Stimulated activated CD4-positive, alpha-beta T cell treated with anti-CD3 and anti-CD28 coated beads, Interleukin-4, amount 100 ng/mL, for 4 hours (primary cell): ENCODE measurements at places on chromosomes 1 and 21.
A peak's percentile ranks its signal among the peaks of the same experiment; 100 is the strongest.

GRCh38 chr1:22836850-22837249, 126.2 kb downstream of the EPHB2 start:
- DNase-seq = no peak

GRCh38 chr1:180911640-180912191, 981 bp upstream of the KIAA1614 start:
- no peak for DNase-seq

GRCh38 chr1:39592069-39592468, 15.5 kb upstream of the PABPC4 start:
- DNase-seq = no peak

GRCh38 chr1:231828182-231828920, 201.8 kb downstream of the DISC1 start:
- DNase-seq = no peak

DNA sequence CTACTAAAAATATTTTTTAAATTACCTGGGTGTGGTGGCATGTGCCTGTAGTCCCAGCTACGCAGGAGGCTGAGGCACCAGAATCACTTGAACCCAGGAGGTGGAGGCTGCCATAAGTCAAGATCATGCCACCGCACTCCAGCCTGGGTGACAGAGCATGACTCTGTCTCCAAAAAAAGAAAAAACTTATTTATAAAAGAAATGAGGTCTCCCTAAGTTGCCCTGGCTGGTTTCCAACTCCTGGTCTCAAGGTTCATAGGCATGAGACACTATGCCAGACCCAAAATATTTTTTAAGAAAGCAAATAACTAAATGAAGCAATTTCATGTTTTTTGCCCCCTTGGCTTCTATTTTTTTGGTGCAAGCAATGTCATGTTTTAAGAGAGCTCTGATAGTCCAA, 32.9 kb downstream of the EIF4G3 start:
- no peak for DNase-seq

GRCh38 chr1:31815752-31816500, at the start of gene SPOCD1:
Gene SPOCD1, minus strand, starts transcription at chr1:31816022. Its CDS starts 689 bp downstream, at chr1:31815333.
- DNase-seq = peak; percentile 81

DNA sequence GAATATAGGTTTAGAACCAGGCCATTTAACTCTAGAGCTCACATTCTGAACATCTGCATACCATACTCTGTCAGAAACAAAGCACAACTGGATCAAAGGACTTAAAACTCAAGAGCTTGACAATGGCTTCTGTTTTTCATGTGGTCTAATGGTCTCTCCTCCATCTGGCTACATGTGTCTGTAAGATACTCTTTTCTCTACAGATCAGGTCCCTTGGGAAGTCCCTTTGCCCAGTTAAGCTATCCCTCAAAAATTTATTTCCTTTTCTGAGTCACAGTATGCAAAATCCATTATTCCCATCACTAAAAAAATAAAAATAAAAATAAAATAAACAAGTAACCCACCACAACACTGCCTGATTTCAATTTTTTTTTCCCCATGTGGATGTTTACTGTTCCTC, 357.0 kb upstream of the PRMT6 start:
- DNase-seq = no peak

DNA sequence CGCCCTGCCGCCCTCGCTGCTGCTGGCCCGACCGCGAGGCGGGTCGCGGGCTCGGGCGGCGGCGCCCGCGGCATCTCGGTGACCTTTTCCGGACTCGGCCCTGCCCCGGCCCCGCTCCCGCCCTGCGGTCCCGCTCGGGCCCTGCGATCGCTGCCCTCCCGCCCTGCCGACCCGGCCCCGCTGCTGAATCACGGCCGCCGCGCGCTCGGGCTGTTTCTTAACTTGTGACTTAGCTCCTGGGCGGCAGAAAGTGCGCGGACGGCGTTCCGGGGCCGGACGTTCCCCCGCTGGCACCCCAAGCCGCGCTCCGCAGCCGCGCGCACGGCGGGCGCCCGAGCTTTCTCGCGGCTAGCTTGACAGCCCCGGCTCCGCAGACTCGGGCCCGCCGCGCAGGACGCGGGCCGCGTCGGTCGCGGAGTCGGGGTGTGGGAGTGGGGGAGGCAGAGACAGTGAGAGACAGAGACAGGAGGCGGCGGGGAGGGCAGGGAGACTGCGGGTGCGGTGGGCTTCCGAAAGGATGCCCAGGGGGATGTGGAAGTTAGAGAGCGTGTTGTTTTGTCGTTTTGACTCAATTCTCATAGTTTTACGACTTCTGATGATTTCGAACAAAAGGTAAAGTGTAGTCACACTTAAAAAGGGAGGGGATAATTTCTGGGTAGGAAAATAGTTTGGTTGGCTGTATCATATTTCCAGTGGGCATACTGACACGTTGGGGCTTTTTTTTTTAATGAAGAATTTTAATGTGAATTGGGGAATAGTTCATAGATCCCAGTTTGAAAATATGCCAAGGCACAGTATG, 49.8 kb downstream of the PRDM2 start:
- peak; percentile 35 for DNase-seq

DNA sequence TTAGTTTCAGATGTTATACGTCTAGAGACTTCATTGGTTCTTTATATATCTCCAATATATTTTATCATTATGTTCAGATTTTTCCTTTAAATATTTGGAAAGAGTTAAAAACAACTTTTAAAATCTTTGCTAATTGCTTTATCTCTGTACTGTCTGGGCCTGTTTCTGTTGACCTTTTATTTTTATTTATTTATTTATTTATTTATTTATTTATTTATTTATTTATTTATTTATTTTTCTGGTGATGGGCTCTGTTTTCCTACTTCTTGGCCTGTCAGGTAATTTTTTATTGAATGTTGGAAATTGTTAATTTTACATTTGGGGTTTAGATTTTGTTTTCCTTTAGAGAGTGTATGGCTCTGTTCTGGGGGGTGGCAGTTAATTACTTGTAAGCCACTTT, 279.7 kb upstream of the KAZN start:
- no peak for DNase-seq

DNA sequence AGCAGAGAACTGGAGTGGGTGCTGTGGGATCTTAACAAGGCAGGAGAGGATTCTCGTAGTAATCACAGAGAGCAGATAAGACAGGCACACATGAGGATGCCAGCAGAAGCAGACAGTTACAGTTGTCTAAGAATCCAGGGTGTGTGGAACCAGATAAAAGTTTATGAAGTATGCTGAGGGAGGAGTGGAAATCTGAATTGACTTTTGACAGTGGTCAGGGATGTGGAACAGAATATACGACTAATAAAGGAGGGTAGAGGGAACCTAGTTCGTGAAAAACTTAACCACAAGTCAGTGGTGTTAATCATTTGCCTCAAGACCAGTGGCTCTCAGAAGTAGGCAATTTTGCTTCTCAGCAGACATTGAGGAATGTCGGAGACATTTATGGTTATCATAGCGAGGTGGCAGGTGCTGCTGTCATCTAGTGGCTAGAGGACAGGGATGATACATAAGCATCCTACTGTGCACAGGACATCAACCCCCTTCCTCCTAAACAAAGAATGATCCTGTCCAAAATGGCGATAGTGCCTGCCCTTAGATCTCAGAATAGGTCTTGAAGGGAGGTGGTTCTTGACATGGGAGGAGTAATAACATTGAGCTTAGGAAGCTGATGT, 3.0 kb downstream of the LRRC8D start:
- no peak for DNase-seq

GRCh38 chr21:45465105-45465504, 60.1 kb downstream of the COL18A1 start:
- DNase-seq = no peak

DNA sequence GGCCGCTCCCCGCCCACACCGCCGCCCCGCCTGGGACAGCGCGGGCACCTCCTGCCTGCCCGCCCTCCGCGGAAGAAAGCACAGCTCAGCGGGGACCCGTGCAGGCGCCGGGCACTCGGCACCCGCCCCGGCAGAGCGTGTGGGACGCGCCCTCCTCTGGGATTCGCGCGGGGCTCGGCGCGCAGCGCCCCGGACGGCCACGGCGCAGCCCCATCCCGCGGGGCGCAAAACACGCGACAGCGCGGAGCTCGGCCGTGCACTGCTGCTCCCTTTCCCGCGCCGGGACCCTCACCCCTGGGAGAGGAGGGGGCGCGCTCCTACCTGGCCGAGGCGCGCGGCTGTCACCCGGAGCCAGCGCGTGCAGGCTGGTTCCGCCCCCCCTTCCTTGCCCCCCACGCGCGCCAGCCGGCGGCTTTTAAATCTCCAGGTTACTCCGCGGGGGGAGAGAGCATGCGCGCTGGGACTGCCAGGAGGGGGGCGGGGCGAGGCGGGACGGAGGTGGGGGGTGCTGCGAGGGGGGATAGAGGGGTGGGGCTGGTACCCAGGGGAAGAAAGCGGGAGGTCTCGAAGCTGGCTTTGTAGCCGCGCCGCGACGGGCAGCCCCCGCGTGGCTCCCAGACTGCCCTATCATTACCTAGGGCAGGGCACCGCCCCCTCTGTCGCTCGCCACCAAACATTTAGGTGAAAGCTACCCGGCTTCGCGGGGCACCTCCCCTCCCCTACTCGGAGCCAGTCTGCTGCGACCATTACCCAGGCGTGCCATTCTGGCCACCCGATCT, at the start of gene SLC45A3:
TSS of gene SLC45A3 (minus strand) at position 437 of the 779 bp plus-strand sequence. CDS start 15,853 bp downstream, outside the sequence.
- DNase-seq = peak; percentile 55

DNA sequence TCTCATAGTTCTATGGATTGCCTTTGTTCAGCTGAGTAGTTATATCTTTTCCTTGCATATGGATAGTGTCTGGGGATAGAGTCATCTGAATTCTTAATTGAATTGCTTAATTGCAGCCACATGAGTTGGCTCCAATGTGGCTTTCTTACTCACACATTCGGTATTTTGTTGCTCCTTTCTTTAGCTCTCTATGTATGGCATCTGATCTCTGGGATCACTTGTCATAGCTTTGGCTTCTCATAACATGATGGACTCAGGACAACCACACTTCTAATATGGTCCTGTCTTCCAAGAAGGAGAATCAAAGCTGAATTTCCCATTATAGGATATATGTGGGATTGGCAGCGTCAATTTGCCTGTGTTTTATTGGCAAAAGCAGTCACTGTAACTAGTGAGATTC, 716.2 kb downstream of the NCAM2 start:
- DNase-seq = no peak

DNA sequence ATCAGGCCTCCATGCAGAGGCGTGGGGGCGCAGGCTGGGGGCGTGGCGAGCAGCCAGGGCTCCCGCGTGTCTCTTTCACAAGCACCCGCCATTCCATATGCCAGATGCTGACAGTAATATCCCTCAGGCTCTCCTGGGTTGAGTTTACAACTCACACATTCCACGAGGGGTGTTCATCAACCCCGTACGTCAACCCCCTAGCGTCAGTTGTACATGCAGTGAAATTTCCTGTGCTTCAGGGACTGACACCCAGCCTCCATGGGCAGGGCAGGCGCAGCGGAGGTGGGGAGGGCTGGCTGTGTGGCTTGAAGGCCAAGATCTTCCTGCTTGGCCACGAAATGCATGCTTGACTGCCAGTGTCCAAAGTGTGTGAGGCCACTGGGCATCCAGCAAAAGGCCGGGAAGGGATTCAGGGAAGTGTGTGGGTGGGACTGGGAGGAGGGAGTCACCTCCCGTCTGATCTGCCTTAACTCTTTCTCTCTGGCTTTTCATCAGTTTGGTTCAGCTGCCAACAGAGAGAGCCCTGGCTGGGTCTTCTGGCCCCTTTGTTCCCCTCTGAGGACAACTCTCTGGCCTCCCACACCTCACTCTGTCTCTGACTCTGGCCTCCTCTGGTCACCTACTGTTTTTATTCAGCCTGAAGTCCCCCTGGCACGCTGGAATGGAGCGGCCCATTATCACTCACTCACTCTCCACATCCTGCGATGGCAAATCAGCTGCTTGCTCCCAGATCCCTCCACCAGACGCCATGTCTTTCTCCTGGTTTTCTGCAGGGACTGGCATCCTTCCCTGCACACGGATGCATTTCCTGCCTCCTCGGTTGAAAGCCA, 33.8 kb downstream of the CLIC6 start:
- no peak for DNase-seq

DNA sequence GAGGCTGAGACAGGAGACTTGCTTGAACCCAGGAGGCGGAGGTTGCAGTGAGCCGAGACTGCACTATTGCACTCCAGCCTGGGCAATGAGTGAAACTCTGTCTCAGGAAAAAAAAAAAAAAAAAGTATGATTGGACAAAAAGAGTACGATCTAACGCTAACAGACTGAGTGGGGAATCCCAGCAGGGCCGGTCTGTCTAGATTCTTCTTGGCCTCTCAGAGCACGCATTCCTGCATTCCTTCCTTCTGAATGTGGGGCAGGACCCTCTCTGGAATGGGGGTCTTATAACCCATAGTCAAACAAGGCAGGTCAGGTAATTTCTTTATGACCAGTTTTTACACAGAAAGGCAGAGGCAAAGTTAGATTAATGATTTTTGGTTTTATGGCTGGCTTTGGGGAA, 92.0 kb upstream of the PPM1J start:
- no peak for DNase-seq

DNA sequence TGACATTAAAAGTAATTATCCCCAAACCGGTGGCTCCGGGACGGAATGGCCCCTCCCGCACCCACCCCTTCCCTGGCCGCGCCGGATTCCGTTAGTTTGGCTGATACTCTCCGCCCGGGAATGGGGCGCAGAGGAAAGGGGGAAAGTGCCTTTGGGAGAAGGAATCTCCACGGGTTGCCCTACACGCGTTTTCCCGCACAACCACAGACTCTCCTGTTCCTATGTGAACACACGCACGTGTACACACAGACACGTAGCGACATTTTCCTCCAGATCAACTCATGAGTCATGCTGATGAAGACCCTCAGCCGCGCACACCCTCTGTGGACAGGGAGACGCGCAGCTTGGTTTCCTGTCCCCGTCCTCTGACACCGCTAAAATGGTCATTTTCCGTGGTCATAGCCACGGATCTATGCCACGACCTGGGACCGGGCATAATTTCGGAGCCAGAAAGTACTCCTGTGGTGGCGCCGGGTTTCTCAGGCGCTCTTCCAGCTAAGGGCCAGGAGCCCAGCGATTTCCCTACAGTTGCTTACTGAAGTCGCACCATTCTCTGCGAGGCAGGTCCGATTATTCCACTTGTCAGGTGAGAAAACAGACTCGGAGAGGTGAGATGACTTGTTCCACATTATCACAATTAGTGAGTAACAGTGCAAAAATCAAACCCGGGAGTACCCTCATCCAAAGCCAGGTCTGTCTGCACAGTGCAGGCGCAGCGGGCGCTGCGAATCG, 4.0 kb upstream of the DMRTA2 start:
- no peak for DNase-seq

DNA sequence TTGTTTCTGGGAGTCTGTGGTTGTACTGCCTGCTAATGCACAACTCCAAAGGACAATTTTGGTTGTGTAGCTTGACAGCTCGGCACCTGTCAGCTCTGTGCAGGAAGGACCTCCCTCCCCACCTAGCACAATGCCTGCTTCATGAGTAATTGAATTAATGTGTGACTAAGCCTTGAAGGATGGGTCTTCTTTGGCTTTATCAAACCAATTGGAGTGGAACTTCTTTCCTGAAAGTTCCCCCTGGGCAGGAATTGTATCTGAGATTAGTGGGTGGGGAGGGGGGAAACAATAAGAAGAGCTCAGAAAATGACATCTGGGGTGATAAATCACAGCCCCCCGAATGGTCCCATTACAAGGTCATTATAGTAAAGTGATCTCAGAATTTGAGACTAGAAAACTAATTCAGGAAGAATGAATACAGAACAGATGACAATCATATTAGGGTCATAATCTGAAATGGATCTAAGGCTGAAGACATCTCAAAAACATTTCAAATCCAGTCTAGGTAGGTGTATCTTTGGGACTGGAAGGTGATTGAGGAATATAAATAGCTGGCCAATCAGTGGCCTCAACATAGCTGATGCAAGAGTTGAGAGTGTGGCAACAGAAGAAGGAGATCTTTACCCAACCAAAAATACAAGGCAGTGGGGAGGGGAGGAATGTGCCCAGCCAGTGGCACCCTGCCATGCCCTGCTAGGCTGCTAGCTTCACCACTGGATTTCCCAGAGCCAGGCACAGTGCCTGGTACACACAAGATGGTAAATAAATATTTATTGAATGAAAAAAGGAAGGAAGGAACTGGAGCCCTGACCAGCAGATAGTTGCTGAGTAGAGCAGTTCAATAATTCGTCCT, 10.1 kb upstream of the SESN2 start:
- no peak for DNase-seq
